Stimulated activated CD8-positive, alpha-beta memory T cell treated with anti-CD3 and anti-CD28 coated beads, Interleukin-2, amount 100 ng/mL, for 48 hours (primary cell): ENCODE measurements at places on chromosomes 3 and 15.

DNA sequence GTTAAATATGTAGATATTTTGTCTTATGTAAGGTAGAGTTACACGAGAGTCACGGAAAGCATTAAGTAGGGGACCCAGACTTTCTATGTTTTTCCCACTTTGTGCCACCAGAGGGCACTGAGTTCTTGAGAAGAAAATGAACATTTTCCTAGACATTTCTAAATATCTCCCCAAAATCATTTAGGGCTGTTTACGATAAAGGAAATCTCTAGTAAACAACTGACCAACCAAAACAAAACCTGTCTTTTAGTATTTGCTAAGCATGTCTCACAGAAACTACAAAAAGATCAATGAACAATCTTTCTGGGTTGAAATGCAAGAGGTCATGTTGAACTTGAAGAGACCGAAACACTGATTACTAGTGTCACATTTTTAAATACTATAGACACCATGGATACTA, 16.1 kb downstream of the POU1F1 start:
- DNase-seq: no peak

GRCh38 chr3:55405436-55405835, 81.7 kb downstream of the WNT5A start:
- DNase-seq: no peak

GRCh38 chr3:112779558-112780480, 66.8 kb downstream of the CD200R1L start:
- DNase-seq: no peak

GRCh38 chr15:81047928-81048327, 47.2 kb downstream of the TLNRD1 start:
- DNase-seq: no peak

DNA sequence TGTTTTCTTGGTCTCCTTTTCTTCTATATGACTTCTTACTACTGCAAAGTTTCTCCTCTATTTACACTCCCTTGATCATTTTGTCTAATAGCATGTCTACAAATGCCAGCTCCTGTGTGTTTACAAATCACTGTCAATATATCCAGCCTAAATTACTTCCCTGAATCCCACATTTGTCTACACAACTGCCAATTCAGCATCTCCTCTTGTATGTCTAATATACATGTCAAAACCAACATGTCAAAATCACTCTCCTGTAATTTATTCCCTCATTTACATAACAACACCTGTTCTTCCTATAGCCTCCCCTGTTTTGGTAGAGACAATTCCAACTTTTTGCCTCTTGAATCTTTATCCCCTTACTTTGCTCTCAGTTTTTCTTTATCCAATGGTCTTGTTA, 359.3 kb downstream of the PLOD2 start:
- DNase-seq: no peak

DNA sequence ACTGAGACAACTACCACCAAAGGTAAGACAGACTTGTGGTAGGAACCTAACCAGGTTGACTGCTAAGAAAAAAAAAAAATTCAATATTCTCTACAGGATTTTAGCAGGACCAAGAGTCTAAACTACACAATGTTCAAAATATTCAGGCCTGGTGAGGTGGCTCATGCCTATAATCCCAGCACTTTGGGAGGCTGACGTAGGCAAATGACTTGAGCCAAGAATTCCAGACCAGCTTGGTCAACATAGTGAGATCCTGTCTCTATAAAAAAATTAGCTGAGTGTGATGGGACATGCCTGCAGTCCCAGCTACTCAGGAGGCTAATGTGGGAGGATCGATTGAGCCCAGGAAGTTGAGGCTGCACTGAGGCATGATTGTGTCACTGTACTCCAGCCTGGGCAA, 341.6 kb upstream of the WNT5A start:
- DNase-seq: no peak

GRCh38 chr3:27666708-27667107, 55.4 kb downstream of the EOMES start:
- no peak for DNase-seq

DNA sequence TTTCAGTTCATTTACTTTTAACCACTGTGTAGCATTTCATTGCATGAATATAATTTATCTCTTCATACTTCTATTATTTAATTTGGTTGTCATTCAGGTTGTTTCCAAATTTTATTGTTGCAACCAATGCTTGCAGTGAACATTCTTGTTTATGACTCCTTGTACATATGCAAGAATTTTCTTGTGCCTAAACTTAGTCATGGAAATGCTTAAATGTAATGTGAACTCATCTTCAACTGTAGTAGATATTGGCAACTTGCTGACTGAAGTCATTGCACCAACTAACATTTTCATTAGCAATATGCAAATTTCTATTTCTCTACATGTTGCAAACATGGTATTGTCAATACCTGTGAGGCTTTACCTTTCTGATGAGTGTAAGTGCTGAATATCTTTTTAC, 26.7 kb downstream of the SIDT1 start:
- no peak for DNase-seq

DNA sequence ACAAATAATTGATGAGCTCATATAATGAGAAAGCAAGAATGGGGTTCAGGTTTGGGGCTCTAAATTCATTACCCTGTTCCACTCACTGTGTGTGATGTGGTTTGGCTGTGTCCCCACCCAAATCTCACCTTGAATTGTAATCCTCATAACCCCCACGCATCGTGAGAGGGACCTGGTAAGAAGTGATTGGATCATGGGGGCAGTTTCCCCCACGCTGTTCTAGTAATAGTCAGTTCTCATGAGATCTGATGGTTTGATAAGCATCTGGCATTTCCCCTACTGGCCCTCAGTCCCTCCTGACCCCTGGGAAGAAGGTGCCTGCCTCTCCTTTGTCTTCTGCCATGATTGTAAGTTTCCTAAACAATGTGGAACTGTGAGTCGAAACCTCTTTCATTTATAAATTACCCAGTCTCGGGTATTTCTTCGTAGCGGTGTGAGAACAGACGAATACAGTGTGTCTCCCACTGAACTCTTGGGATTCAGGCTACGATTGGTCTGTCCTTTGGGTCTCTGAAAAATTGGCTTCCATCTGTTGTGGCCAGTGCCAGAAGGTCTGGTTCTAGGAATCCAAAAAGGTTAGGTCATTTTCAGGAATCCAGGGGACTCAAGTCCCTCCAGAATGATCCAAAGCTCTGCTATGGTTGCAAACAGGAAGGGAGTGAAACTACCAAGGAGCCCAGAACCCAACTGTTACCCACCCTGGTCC, 87.7 kb downstream of the XXYLT1 start:
- DNase-seq: no peak

DNA sequence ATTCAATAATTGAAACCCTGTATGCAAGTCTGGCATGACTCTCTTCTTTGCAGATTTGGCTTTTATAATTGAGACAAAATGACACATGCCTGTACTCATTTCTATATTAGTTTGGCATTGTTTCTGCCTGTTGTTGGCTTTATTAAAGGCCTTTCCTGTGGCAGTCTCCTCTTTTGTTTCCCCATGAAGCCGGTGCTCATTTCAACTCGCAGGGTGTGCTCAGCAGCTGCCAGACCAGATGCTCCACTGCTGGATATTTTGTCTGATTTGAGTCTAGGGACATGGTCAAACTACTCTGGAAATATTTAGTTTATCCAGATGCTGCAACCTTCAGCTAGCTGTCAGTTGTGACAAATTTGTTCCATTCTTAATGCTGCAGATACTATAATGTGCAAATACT, 445.3 kb downstream of the NAALADL2 start:
- no peak for DNase-seq
